H1 (cell line): ENCODE measurements at places on chromosomes 6 and 20. TPM values are rescaled to one million over a fixed set of nuclear protein-coding genes. Genes with fewer than 3 reads are reported as not detected.
A peak's percentile ranks its signal among the peaks of the same experiment; 100 is the strongest.

DNA sequence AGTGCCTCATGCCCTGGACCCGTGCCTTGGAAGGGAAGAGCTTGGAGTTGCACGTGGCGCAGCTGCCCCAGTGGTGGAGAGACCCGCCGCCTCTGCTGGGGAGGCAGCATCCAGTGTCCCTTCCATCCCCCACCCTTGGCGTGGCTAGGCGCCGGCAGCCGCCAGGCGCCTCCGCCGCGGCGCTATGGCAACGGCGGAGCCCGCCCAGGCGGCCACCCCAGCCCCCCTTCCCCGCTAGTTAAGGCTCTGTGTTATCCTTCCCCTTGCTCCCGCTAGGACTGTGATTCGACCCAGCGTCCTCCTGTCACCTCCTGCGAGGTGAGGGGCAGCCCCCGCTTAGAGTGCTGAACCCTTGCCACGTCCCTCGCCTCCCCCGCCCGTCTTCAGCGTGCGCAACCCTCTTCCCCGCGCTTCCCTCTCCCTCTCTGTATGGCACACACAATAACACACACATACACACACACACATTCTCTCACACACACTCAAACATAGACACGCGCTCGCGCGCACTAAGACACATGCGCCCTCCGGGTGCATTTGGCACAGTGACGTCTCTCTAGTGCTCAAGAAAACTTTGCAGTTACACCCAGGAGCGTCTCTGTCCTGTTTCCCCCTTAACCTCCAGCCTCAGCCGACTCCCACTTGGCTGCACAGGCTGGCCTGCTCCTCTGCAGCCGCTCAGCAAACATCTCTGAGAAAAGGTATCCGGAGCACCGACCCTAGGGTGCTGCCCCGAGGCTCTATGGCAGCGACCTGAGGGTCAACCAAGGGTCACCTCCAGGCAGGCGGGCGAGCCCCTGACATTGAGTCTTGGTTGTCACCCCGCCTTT lies 8.5 kb downstream of the GRIK2 start:
- DNase-seq: no peak

GRCh38 chr6:152170313-152170701 lies 362.8 kb downstream of the ESR1 start:
- DNase-seq: no peak

DNA sequence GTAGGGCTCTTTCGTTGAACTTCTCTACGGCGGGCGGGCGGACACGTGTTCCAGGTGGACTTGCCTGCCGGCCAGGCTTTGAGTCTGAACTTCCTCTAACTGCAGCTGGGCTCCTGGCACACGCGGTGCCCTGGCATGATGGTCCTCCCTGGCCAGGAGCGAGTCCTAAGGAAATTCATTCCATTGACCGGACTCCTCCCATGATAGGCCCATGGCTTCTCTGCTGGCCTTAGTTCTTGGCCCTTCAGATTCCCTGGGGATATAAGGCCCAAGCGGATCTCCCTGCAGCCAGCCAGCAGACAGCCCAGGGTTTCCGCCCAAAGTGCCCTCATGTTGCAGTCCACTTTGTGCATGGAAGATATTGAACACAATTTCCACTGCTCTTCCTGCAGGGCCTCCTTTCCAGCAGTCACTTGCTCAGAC lies 39.4 kb downstream of the TBC1D7 start:
- no peak for DNase-seq

- peak; percentile 85 for DNase-seq
Observed at GRCh38 chr6:27275025-27275956, 27.8 kb downstream of the PRSS16 start.

- DNase-seq: no peak
Observed at GRCh38 chr6:15440040-15440439, 194.2 kb downstream of the JARID2 start.

The F13A1 gene
- total RNA-seq: 1.5 and 1.7 TPM in 2 replicates

DNA sequence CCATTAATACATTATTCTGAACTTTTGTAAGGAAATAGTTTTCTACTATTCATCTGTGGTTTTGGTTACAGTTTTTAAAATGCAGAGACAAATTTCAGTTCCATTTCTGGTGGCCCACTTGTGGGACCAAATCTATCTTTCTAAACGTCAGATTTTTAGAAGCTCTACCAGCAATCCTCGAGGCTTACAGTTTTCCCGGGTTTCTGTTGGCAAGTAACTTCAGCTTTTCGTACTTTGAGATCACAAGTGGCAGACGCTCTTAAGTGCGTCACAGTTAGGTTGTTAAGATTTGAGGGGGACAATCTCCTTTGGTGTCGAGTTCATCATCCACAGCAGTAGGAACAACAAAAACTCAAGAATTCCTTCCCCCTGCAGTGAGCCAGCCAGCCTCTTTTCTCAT lies 60.0 kb downstream of the JARID2 start:
- DNase-seq: no peak
